Parietal lobe (tissue), 2 donors: ENCODE measurements at places on chromosomes 2 and 18. TPM values are rescaled to one million over a fixed set of nuclear protein-coding genes. Genes with fewer than 3 reads are reported as not detected.

The THSD7B gene
- total RNA-seq, result 31.3 TPM

The INO80B gene
- 14.4 TPM for total RNA-seq

The CAPN13 gene
- total RNA-seq, result 0.31 TPM

The CPSF3 gene
- total RNA-seq, result 41.6 TPM

The MYO3B gene
- 0.94 TPM for total RNA-seq

The RAMP1 gene
- total RNA-seq, result 2.2 TPM

The KCNS3 gene
- 1.9 TPM for total RNA-seq

The APCDD1 gene
- total RNA-seq, result 18.8 TPM

The TNFRSF11A gene
- 0.63 TPM for total RNA-seq

The GALR1 gene
- 0.31 TPM for total RNA-seq

The MAP3K19 gene
- total RNA-seq, result 1.6 TPM

The POMC gene
- 2.8 TPM for total RNA-seq

The RGPD4 gene
- not detected for total RNA-seq
